Islet precursor cell (in vitro differentiated cells): ENCODE measurements at places on chromosomes 16 and 17.
A peak's percentile ranks its signal among the peaks of the same experiment; 100 is the strongest.

DNA sequence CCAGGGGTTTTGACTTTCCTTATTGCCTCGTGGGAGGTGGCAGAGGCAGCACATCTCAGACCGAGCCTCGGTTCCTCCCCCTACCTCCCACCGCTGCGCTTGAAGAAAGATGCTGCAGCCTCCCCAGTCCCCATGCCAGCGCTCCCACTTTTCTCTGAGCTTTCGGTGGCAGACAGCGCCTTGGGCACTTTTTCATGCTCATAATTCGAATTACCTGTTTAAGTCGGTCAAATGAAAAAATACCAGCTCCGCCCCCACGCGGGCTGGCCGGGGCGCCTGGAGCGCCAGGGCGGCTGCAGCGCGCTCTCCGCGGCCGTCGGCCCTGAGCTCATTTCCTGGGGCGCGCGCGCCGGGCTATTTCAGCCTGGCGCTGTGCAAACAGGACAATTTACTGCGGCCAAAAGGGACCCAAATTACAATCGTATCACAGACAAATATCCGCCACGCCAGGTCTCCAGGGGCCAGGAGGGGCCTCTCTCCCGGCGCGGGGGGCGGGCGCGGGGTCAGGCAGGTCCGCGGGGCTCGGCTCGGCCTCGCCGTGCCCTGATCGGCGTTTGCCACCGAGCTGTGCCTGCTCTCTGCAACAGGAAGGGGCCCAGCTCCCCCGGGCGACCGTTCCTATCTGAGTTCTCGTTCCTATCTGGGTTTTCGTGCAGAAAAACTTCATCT lies 45.0 kb downstream of the SOST start:
- DNase-seq: peak; percentile 72

- DNase-seq: no peak
Measured at GRCh38 chr16:86073763-86074493, 175.0 kb downstream of the IRF8 start.

DNA sequence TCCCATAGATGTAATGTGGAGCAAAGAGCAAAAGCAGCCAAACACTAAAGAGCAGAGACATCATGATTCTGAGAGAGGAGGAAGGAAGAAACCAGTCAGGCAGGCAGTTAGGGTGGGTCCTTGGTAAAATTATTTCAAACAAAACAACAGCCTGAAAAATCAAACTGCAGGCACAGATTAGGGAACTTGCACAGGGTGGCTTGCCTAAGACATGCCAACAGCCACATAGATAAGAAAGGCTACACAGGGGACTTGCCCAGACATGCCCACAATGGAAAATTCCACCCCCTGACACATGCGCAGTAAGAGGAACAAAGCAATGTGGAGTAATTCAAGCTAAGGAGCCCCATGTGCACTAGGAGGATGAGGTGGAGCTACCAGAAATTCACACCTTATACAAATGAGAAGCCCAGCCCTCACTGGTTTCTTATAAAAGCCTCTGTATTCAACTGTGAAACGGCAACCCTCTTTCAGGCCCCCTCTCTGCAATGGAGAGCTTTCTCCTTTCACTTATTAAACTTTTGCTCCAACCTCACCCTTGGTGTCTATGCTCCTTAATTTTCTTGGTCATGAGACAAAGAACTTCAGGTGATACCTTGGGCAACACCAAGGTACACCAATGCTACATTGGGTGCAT lies 7.3 kb upstream of the GAS7 start:
- no peak for DNase-seq

DNA sequence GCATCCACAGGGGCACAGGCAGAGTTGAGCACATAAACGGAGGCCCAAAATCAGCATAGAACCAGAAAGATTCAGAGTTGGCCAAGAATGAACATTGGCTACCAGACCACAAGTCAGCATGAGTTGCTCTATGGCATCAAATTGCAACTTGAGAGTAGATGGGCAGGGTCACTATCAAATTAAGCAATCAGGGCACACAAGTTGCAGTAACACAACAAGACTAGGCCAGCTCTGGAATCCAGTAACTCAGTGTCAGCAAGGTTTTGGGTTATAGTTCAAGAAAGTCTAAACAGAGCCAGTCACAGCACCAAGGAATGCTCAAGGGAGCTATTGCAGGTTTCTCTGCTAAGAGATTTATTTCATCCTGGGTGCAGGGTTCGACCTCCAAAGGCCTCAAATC lies 12.9 kb downstream of the G6PC1 start:
- no peak for DNase-seq

DNA sequence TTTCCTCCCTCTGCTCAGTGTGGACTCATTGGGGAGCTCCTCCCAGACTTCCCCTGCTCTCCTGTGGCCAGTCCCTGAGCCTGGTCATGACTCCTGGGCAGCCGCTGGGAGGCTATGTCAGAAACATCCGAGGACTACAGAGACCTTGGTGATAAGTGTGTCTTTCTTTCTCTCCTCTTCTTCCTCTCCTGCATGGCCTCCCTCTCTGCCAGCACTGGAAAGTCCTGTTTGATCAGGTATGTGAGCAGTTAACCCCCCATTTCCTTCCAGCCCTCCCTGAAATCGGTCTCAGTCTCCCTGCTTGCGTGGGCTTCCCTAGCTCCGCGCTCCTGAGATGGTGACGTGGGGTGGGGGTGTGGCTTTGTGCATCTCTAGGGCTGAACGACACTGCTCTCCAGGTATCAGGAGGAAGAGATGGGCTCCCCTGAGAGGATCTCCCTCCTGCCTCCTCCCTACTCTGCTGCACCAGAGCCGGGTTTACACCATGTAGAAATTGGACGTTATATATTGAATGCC lies 2.1 kb downstream of the RHBDL3 start:
- DNase-seq: peak; percentile 82
